ENCODE measurements at places on chromosomes 5 and 9.

GRCh38 chr5:119476341-119476740, 24.0 kb downstream of the HSD17B4 start:
- no peak for DNase-seq

DNA sequence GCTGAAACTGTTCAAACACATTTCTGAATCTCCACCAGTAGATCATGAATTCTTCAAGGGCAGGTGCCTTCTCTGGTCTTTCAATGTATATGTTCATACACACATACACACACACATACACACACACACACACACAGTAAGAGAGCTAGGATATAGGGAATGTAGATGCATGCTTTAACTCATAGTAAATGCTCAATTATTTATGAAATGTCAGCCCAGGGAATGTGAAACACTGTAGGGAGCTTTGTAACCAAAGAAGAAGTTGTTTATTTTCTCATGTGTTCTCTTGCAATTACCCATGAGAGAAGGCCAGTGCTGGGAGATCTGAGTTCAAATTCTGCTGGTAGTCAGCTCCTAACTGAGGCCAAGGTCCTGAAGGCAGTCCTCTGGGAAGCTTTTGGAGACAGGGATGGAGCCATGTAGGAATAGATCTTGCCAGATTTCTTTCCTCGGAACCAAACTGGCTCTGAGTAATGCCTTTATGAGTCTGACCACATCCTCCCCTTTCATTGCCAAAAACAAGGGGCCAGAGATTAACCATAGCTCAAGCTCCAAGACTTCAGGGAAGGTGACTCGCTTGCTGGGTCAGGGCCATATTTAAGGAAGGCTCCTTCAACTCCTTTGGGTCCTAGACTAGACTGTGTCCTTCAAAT, 487.0 kb upstream of the TNC start:
- DNase-seq = no peak

DNA sequence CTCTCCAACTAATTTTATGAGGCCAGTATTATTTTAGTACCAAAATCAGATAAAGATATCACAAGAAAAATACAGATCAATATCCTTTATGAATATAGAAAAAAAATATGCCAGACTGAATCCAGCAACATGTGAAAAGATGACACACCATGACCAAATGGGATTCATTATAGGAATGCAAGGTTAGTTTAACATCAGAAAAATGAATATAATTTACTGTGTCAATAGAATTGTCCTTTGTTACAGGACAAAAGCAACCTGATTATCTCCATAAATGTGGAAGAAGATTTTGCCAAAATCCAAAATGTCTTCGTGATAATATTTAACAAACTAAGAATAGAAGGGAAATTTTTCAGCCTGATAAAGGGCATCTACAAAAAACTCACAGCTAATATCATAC, 66.4 kb upstream of the DAB2 start:
- DNase-seq = no peak

DNA sequence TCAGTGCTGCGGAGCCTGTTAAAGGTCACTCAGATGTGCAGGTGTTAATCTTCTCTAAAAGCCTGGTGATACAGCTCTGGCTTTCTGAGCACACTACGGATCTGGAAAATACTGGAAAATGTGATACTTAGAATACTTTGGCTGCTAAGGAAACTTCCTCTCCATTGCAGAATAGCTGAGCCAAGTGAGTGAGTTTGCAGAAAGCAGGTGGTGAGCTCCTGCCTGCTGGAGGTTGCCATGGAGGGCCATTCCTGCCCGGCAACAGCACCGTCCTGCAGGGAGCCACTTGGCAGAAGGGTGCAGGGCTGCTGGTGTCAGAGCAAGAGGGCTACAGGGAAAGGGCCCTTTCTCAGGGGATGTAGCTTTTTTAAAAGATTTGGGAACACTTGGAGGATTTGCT, 40.7 kb downstream of the SECISBP2 start:
- no peak for DNase-seq

DNA sequence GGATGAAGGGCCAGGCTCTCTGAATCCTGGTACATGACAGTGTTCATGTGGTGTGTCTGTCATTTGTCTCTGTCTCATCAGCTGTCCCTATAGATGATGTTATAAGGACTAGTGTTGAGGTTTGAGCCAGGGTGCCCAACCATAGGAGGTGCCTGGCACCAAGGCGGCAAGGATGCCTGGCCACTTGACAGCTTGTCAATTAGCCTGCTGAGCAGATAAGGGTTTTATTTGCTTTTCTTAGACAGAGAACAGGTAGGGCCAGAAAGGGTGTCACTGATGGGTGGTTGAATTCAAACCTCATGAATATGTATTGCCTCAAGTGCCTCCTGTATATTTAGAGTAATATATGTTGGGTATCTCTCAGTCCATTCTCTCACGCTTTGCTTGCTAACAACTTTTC, 30.1 kb upstream of the AUH start:
- no peak for DNase-seq

DNA sequence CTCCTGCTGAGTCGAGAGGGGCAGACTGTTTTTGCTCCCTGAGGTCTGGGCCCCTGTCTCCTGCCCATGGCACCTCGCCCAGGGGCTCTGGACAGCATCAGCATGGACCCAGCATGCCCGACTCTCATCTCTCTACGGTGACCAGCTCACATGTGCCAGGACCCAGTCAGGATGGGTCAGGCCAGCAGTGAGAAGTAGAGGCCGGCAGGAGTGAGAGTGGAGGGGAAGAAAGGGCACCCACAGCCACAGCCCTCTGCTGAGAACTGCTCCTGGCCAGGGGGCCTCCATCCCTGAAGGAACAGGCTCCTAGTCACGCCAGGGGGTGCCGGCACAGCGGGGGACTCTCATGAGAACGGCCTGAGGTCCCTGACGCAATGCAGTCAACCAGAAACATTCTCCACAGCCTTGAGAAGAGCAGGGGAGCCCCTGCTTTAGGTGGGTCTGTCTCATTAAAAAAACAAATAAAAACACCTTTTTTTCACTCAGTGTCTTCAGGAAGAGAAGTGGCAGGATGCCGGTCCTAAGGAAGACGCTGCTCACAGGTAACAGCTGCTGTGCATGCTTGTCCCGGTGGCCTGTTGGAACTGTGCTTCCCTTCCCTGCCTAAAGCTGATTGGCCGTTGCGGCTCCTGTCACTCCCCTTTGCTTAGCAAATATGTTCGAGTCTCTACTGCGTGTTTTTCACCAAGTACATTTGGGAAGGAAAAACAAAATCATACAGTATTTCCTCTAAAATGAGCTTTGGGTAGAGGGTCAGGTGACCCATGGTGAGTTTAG, 85.7 kb upstream of the FBXW11 start:
- DNase-seq = no peak

GRCh38 chr5:2149195-2149539, 266.4 kb upstream of the IRX4 start:
- DNase-seq = no peak

- no peak for DNase-seq
Observed at GRCh38 chr5:81209869-81210493, 23.1 kb upstream of the CKMT2 start.

- no peak for DNase-seq
Observed at GRCh38 chr9:16267281-16268066, 603.0 kb downstream of the BNC2 start.

DNA sequence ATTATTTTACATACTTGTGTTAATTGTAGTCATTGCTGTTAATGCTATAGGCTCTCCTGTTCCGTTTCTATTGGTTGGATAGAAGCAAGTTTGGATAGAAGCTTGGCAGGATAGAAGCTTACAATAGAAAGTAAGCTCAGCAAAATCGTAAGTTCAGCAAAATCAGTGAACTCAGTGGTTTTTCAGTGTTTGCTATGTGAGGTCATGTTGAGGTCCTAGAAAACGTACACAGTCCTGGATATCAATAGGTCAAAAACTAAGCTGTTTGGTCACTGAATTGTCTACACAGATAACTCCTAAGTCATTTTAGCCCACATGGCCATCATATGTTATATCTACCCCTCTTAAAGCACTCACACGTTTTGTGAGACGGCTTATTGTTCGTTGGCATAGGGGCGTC, 299.4 kb downstream of the MAN2A1 start:
- DNase-seq = no peak
